Activated CD4-positive, alpha-beta T cell treated with anti-CD3 and anti-CD28 coated beads, Interleukin-2, amount 50 U/mL, for 24 hours (primary cell): ENCODE measurements at places on chromosomes 11 and 22.

DNA sequence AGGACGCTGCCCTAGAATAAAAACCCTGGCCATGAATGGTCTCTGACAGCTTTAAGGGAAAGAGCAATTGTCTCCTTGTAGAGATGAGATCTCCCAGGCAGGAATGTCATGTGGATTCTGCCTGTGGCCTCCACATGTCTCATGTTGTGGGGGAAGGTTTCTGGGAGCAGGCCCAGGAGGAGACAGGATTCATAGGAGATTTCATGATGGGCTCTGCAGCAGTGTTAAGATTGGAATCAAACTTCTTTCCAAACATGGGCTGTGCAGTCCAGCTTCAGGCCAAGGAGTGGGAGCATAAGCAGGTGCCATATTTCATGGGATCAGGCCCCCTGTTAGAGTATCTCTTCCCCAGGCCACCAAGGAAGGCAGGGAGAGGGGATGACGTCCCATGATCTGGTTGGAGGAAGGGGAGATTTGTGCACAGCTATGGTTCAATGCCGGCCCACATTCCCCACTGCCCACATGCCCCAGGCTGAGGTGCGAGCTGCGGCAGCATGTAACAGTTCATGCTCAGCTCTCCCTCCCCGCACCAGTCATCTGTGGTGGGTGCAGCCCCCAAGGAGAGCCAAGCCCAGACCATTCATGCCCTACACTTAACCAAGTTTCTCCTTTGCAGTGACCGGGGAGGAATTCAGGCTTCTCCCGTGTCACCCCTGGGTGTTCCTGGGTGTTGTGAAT lies 42.5 kb downstream of the LMO1 start:
- DNase-seq, result no peak

GRCh38 chr11:77072851-77073327 lies 6.1 kb downstream of the CAPN5 start:
- no peak for DNase-seq

- no peak for DNase-seq
These were observed 56.2 kb downstream of the PANX1 start for GRCh38 chr11:94184846-94185245.

DNA sequence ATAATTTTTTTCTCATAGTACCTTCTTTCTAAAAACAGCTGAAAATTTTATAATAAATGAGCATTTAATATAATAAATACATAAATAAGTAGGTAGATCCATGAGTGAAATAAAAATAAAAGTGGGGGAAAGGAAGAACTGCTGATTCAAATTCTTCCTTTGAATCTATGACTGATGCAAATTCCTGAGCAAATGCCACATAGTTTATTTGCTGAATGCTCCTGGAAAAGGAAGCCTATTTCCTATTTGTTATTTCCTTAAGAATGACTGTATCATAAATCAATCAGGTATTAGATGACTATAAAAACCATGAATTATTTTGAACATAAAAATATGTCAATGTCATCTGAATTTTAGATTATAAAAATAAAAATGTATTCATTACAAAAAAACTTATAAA lies 16.6 kb downstream of the BTBD10 start:
- DNase-seq, result no peak

GRCh38 chr11:47332791-47333525 lies 19.5 kb downstream of the MYBPC3 start:
- no peak for DNase-seq

DNA sequence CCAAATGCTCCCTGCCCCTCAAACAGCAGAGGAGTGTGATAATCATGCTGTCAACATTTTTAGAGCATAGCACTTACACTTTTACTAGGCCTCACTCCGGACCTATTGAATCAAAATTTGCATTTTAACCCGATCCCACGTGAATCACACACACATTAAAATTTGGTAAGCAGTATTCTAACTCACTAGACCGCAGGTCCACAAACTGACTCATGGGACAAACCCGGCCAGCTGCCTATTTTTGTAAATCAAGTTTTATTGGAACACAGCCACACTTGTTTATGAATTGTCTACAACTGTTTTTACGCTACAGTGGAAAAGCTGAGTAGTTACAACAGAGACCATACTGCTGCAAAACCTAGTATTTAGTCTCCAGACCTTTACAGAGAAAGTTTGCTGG lies 43.3 kb downstream of the SNX19 start:
- DNase-seq, result no peak

GRCh38 chr11:26556582-26556981 lies 15.5 kb downstream of the MUC15 start:
- no peak for DNase-seq

DNA sequence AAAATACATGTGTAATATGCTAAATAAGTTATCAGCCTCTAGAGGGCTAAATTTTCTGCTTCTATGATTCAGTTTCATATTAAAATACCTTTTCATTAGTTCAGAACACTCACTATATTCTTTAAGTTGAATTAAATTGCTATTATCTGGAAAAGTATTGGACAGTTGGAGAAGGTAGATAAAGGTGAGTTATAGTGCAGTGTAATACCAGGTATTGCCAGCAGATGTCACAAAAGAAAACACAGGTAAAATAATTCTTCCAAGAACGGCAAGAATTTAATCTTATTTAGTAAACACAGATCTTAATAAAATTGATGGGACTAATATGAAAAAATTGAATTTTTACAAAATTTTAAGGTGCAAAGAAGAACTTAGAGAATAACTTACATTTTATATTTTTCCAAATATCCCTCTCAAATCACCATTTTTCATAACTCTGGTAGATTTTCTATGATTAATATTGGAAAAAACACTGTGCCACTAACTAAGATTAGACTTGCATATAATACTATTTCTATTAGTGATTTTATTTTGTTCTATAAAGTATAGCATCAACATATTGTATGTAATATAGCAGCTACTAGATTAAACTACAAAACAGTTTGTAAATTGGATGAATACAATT lies 1.7 kb upstream of the LRRC4C start:
- no peak for DNase-seq

DNA sequence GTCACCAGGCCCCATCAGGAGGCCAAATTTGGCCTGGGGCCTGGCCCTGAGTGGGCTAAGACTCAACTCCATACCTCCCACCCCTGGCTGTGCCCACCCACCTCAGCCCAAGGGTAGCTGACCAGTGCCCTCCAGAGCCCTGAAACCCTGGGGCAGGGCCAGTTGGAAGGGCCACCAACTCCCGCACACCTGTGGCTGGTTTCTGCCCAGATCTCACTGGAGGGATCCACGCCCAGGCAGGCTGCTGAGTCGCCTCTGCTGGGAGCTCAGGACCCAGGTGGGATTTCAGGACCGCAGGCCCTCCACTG lies 8.9 kb upstream of the PIM3 start:
- no peak for DNase-seq

GRCh38 chr11:70200212-70200844 lies 2.8 kb upstream of the FADD start:
- no peak for DNase-seq

DNA sequence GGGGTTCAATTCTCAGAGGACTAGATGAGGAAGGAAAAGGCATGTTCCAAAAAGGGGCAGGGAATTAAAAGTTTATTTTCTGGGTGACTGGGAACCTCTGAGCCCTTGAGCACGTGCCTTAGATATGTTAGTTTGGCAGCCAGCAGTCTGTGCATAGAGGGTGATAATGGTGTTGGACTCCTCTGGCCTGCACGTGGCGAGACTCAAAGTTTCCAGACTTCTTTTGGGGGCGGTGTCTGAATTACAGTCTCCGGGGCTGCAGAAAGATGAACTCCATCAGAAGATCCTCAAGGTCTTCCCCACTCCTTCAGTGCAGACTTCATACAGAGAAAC lies 861 bp upstream of the ZNRF3 start:
- no peak for DNase-seq

DNA sequence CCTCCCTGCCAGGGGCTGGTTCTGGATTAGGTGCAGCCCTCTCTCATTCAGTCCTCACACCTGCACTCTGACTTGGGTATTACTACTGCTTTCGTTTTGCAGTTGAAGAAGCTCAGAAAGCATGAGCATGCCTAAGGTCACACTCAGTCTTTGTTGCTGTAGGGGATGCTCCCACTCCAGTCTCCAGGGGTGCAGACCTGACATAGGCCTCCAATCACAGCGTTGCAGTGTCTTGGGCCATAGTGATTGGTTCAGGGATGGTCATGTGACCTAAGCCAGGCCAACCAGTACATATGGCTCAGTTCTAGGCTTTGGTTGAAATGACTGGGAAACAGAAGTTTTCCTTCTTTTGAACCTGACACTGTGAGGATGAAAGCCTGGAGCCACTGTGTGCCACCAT lies 61.7 kb downstream of the FBXO7 start:
- DNase-seq, result no peak

- peak; percentile 8 for DNase-seq
These were observed 22.3 kb downstream of the SLN start for GRCh38 chr11:107689317-107690202.

DNA sequence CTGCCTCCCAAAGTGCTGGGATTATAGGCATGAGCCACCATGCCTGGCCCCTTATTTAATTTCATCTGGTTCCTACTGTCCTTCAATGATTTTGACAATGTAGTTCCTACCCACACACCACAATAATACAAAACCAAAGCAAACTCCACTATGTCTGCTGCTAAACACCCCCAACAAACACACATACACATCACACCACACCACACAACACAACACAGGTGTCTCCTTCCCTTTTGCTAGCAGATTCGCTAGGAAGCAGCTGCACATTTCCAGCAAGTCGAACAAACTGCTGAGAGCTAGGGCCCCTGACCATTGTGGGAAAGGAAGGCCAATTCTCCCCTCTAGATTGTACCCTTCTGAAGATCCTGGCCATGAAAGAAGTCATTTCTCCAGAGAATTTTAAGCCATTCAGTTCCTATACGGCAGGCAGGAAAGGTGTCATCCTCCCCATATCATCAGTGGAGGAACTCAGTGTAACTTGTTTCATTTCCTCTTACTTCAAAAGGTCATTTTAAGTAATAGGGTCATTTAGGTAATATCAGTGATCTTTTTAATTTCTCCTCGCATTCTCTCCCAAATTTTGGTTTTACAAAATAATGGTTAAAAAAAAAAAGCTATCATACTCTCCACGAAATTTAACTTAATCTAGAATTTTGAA lies 18.5 kb downstream of the NUMA1 start:
- DNase-seq, result no peak

- no peak for DNase-seq
These were observed 664 bp upstream of the ZC3H7B start for GRCh38 chr22:41300661-41301060.

DNA sequence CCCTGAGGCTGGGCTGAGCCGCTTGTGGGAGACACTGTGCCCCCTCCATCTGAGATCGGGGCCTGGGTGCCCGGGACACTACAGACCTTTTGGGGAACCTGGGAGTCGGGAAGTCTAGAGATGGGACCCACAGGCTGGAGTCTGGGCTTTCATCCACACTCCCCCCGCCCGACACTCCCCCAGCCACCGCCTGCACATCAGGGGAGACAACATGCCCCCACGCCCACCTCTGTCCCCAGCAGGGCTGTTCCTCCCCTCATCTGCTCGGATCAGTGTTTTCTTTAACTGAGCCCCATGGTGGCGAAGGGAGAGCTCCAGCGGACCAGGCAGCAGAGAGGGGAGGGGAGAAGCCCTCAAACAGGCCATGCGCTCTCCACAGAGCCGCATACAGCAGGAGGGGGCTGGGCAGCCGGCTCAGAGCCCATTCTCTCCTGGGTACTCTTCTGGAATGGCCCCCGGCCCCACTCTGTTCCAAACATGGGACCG lies 174.7 kb downstream of the IGLL1 start:
- no peak for DNase-seq
